ENCODE measurements at places on chromosomes 7 and 10.
A peak's percentile ranks its signal among the peaks of the same experiment; 100 is the strongest.

DNA sequence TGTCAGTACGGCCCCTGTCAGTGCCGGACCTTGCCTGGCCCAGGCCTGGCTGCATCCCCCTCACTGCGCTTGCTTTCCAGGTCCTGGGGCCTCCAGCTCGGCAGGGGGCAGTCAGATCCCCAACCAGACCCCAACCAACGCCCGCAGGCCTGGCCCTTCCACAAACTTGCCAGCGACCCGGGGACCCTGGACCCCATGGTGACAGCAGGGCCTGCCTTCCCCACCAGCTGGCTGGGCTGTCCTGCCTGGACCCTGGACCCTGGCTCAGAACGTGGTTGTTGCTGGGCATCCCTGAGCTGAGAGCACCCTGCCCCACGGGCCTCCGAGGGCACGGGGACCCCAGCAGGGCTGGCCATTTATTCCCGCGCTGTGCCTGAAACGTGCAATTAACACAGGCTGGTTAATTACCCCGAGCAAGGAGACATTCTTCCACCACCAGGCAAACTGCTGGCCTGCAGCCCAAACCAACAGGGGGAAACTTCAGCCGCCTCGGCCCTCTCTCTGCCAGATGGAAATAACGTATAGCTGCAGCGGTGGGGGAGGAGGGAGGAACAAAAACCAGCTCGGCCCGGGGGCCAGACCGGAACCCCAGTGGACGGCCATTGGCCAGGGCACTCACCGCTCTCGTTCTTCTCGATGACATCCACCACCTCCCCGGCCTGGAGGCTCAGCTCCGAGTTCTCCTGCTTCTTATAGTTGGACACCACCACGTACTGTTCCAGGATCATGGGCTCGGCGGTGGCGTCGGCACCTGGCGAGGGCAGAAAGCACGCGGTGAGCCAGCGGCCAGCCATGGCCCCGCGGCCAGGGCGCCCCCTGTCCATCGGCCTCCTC is 167.1 kb downstream of the NEURL1 start:
- DNase-seq = peak; percentile 9

- no peak for DNase-seq
Observed at GRCh38 chr7:150780292-150780691, 19.9 kb downstream of the TMEM176B start.

- DNase-seq = no peak
Observed at GRCh38 chr7:55517191-55517633, 55.1 kb downstream of the VOPP1 start.

DNA sequence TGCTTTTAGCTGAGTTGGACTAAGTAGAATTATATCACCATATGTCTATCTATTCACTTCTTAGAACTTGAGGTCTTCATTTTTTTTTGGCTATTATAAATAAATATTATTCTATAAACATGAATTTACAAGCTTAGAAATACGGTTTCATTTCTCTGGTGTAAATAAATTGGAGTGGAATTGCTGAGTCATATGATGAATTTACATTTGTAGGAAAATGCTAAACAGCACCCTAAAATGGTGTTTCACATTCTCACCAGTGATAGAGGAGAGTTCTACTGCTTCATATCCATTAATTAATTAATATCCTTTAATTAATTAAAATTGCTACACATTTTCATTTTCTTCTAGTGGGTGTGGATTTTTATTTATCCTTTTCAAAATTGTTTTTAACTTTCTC is 318.3 kb downstream of the MDFIC start:
- DNase-seq = no peak

DNA sequence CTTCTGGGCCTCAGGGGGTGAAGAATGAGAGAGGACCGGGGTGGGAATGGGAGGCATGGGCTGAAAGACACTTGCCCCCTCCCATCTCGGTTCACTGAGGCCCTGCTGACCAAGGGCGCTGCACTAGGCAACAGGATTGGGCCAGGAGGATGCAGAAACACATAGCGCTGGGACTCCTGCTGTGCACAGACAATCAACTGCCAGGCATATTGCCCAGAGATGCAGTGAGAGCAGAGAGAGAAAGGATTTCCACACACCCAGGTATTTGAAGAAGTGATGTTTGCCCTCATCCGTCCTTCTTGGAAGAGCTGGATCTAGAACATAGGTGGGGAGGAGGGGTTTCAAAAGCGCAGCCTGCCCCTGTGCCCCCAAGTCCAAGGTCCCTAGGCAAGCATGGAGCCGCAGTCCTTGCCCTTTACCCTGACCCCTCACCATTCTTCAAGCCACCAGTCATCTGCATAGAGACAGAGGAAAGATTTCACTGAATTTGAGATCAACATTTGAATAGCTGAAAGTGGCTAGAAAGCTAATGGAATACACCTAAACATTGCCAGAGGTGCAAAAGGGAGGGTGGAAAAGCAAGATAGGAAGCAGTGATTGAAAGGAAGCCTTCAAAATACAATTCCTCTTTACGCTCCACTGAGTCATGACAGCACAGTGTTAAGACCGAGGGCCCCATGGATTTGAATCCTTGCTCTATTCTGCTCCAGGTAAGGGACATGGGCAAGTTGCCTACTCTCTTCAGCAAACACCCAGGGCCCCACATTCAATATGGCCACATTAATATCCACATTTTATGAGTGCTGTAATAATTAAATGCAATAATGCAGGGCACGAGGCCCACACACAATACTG is 44.2 kb upstream of the TNS3 start:
- no peak for DNase-seq

GRCh38 chr10:3961082-3961481 is 176.1 kb upstream of the KLF6 start:
- no peak for DNase-seq

DNA sequence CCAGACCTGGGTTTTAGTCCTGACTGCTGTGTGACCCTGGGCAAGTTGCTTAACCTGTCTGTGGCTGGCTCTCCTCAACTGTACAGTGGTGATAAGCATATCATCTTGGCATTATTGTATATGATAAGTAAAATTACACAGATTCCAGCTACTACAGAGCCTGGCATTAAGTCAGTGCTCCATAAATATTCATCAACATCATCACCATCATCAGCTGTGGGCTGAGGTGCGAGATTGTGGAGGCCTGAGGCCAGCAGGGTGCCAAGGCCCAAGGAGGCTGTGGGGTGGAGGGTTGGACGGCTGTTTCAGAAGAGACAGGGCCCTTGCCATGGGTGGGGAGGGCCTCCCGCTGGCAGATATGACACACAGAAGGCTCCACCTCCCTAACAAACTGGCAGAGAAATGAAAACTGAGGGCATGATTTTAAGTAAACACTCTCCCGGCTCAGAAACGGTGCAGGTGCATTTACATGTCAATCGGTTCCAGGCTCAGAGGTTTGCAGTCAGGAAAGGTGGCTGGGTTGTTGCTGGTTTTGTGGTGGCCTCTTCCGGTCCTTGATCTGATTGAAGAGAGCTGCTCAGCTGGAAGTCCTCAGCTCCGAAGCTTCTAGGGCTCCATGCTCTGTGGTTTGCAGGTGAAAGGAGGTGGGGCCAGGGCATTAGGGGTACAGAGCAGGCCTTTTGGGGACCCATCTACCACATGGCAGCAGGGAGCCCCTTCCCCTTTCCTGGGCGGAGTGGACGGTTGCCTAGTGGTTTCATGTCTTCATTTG is 10.2 kb downstream of the CRYGN start:
- no peak for DNase-seq

- DNase-seq = no peak
Observed at GRCh38 chr7:40915071-40915470, 780.3 kb downstream of the SUGCT start.
